ENCODE measurements at places on chromosomes 13 and 19.

DNA sequence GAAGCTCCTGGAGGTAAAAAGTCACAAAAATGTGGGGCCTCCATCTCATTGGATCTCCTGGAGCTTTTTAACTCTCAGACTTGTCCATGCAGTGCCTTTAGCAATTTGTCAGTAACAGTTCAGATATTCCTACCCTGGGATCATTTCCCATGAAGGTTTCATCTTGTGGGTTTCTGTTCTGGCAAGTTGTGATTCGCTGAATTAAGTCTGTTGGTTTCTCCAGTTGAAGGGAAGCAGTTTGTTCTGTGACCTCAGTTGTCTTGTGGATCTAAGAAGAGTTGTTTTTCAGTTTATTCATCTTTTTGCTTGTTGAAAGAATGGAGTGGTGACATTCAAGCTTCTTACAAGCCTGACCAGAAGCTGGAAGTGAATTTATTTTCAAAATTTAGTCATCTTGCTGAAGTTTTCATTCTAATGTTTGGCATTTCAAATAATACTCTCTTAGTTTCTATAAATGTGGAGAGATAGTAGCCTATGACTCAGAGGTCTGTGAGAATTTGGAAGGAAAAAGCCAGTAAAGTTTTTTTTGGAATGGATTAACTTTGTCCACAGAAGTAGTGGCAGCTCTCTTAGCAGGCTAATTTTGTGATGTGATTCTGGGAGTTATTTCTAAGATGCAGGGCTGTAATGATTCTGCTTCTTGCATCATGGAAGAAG lies 120.1 kb upstream of the CSNK1A1L start:
- no peak for DNase-seq

DNA sequence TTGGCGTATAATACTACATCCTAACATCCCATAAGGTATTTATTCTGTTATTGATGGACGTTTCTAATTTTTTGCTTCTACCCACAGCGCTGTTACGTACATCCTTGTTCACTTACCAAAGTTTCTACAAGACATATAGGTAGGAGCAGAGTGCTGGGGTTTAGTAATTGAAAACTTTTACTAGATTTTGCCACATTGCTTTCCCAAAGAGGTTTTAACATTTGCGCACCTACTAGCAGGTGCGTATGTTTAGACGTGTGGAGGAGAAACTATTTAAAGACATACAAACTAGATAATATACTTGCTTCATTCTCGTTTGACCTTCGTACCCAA lies 559 bp upstream of the RPL21 start:
- DNase-seq: no peak

DNA sequence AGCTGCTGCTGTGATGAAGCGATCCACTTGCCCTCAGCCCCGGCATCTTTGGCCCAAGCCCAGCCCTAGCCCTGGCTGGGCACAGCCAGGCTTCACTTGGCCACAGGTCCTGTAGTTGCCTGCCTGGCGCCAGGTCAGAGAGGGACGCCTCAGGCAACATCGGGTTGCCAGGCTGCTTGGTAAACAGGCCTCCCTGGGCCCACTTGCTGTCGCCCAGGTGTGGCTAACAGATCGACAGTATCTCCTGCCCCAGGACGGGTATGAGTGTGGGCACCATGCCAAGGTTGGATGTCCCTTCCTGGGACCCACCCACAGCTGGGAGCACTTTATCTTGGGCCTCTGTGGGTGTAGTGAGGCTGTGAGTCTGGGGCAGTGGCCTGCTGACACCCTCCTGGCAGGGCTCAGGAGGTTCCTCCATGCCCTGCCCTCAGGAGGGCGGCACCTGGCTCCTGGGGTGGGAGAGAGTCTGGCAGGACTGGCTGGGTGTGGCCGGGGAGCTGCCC lies 27.8 kb downstream of the CARM1 start:
- DNase-seq: peak; percentile 76

- DNase-seq: no peak
Measured at GRCh38 chr13:41742917-41743552, 217.9 kb downstream of the VWA8 start.

All from DMS153 (cell line).